Endodermal cell (in vitro differentiated cells): ENCODE measurements at places on chromosomes 2 and 18.

GRCh38 chr2:200350850-200351285 is 44.4 kb downstream of the SPATS2L start:
- DNase-seq, result no peak

DNA sequence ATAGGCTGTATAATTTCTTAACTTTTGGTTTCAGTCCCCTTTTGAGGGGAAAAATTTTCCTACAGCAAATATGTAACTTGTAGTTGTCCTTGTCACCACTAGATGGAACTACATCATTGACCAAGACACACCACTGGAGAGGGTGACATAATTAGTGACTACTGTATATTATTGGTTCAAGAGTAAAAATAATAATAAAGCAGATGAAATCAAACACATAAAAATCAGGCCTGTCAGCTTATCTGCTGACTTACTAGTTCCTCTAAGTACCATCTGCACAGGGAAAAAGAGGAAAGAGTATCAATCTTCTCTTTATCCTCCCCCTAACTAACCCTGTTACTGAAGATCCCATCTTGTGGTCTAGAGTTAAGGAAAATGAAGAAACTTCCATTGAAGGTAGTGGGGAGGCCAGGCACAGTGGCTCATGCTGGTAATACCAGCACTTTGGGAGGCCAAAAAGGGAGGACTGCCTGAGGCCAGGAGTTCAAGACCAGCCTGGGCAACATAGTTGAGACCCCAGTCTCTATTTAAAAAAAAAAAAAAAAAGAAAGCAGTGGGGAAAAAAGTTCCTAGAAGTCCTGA is 29.6 kb upstream of the ENOSF1 start:
- DNase-seq, result no peak

DNA sequence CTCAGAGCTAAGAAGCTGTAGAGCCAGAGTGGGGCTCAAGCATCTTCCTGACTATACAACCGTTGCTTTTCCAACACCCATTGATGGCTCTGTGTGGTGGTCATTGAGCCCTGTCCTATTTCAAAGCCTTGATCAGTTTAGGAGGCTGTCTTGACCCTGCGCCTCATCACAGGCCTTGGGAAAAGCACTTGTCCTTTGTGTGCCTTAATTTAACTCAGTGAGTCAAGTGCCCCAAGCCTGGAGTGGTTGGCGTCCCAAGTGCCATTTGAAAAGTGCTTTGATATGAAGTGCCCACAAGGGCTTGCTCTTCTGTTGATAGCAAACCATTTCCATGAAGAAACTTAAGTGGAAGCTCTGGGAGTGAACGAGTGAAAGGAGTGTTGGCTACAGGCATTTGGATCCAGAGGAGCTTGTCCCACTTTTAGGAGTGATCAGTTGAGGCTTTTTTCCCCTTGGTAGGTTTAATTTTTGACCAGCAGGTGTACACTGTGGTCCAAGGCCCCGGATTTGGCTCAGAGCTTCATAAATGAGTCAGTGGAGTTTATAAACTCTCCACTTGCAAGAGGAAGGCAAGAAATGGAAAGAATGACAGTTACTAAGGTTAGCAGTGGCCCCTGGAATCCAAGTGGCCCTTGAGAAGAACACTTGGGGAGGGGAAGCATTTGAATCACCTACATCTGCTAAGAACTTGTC is 50.3 kb downstream of the ACTR2 start:
- no peak for DNase-seq

DNA sequence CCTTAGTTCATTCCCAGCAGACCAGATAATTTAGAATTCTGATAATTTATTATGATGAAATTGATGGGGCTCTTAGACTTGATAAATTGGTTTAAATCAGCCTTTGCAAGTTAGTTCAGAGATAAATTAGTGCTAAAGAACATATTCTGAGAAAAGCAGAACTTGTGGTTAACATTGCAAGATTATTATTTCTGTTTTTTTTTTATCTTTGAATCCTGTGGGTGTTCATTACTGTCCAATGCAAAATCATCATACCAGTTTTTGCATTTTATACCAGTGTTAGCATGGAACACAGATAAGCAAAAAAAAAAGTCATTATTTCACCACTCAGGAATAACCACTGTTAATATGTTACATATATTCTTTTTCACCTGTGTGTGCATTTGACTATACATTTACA is 9.1 kb downstream of the SEPTIN2 start:
- no peak for DNase-seq

DNA sequence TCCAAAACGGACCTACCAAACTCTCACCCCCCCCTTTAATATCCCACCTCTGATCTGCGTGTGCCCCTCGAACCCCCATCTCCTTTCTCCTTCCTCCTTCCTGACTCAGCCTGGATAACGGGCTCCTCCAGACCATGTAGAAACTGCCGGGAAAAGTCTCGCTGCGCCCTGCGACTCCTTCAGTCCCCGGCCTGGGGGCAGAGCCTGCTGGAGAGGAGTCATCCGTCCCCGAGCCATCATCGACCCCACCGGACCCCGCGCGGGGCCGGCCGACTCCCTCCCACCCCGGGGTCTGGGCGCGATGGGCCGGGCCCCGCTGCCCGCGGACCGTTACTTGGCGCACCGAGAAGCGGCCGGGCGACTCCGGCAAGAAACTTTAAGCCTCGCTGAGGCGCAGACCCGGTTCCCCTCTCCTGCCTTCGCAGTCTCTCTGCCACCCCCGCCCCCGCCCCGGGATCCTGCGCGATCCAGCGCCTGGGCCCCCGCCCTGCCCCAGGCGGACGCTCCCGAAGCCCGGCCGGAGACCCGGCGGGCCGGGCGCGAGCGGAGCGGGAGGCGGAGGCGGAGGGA is 3.4 kb downstream of the ZEB2 start:
- DNase-seq, result peak; percentile 76

DNA sequence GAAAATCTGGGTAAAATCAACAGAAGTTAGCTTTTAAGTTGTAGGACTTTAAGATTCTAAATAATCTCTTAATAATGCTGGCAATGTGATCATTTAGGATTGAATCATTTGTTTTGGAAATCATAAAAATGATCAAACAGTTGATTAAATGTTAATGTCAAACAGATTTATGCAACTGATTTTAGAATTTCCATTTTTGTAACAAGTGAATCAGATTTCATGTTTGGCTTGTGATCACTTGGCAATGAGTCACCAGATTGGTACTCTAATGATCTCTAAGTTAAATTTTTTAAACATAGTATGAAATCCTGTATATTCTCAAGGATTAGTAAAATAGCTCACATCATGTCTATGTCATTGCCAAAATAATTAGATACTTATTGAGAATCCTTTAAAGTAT is 50.1 kb upstream of the UNC80 start:
- no peak for DNase-seq

- DNase-seq, result peak; percentile 90
Measured at GRCh38 chr2:41992671-41993434, 55.0 kb upstream of the PKDCC start.

- DNase-seq, result no peak
Measured at GRCh38 chr18:75116165-75116564, 92.8 kb downstream of the PTGR3 start.

DNA sequence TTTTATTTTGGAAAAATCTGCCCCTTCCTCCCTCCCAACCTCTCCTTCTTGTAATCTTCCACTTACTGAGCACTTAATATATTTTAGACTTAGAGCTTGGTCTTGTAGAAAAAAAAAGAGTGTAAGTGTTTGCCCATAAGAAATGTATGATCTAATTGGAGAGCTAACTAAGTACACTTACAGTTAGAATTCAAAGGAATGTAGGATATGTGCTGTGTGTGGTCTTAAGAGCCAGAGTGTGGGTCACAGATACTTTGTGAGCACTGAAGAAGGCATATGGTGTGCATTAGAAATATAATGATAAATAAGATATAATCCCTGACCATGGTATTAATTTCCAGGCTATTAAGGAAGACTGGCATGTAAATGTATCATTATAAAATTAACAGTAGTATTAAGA is 91.8 kb upstream of the ZNF521 start:
- no peak for DNase-seq

GRCh38 chr2:118763797-118764196 is 83.7 kb downstream of the EN1 start:
- DNase-seq, result peak; percentile 82

- DNase-seq, result no peak
Measured at GRCh38 chr18:13368080-13368813, 149.7 kb downstream of the LDLRAD4 start.

DNA sequence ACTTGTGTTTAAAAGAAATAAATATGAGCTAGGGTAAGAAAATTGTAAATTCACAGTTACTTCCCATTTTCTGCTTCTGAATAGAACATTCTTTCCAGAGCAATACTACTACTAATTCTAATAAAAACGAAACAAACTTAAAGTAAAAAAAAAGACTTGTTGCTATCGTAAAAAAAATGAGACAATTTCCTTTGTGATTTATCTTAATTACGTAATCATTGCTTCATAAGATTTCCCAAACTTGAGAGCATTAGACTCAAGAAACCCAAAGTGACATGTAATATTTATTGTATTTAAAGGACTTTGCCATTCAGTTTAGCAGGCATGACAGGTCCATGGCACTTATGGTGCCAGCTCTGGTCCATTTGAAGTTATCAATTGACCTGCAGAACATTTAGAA is 153.8 kb downstream of the AQP4 start:
- DNase-seq, result no peak

GRCh38 chr18:48167897-48168253 is 237.4 kb upstream of the SMAD2 start:
- DNase-seq, result no peak

DNA sequence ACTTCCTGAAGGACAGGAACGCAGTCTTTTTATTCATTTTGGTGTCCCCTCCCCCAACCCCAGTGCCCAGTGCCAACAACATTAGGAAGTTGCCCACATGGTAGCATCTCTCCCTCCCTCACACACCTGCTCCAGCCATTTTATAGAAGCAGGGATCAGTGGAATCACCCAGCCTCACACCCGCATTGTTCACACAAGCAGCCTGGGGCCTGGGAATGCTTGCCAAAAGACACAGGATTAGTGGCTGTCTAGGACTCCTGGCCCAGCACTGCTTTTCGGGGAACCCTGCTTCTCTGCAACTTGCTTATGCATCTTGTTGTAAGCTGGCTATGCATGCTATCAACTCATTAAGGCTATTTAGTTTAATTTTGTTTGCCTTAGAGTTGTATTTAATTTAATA is 17.9 kb downstream of the TMEM37 start:
- DNase-seq, result no peak
